ENCODE measurements at places on chromosomes 7 and 10.

DNA sequence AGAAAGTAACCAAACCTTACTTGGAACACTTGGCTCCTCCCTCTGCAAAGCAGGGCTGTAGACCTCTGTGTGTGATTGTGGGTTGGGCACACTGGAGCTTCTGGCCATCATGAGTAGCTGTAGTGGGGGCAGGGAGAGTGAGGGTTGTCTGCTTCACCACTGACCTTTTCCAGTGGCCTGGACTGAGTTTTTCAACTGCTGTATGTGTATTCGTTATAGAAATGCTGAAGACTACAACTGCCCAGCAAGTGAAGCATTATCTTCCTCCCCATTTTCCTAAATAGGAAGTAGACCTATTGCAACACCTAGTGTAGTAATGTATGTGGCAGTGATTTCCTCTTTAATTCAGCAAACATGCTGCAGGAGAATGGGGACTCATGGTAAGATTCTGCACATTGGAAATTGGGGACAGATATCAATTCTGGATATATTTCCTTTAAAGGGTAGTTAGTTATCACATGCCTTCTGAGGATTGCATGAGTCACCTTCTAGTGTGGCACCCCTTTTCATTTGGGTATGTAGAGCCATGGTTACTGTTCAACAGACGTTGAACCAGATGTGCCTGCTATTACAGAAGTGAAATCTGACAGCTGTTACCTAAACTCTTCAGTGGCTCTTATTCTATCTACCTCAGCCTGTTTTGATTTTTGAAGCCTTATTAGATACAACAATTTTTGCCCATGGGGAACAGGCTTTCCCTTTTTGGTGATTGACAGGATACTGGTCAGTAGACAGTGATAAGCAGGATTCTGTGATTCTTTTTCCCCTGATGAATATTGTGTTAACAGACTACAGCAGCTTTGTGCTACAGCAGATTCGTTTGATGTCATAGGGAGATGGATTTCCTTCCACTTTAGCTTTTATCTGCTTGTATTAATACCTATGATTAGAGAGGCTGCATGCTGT lies 130.9 kb downstream of the SND1 start:
- no peak for DNase-seq

GRCh38 chr10:18659819-18660535 lies 746 bp downstream of the ARL5B start:
- no peak for DNase-seq

GRCh38 chr10:91022390-91022789 lies 101.5 kb upstream of the ANKRD1 start:
- no peak for DNase-seq

- no peak for DNase-seq
These were observed 70.0 kb downstream of the SLC25A40 start for GRCh38 chr7:87806150-87806549.

- no peak for DNase-seq
These were observed 885.2 kb upstream of the AUTS2 start for GRCh38 chr7:68712956-68713495.

GRCh38 chr7:155009570-155010157 lies 6.7 kb upstream of the PAXIP1 start:
- no peak for DNase-seq
